ENCODE measurements at places on chromosomes 7 and 10.

GRCh38 chr7:74498354-74498753 is 44.6 kb downstream of the GTF2IRD1 start:
- no peak for DNase-seq

DNA sequence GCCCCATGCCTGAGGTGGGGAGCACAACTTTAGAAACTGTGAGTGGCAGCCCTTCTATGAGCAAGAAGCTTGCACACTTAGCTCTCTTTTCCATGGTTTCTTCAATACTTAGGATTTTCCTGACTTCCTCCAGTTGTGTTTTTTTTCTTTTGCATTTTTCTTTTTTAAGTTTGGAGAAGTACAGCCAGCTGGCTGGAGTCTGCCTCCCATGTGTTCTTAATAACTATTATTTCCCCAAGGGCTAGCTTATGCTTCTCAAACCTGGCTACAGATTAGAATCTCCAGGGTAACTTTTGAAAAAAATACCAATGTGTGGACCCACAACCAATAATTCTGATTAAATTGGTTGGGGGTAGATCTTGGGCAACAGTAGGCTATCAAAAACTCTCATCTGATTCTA is 37.4 kb upstream of the MEOX2 start:
- no peak for DNase-seq

DNA sequence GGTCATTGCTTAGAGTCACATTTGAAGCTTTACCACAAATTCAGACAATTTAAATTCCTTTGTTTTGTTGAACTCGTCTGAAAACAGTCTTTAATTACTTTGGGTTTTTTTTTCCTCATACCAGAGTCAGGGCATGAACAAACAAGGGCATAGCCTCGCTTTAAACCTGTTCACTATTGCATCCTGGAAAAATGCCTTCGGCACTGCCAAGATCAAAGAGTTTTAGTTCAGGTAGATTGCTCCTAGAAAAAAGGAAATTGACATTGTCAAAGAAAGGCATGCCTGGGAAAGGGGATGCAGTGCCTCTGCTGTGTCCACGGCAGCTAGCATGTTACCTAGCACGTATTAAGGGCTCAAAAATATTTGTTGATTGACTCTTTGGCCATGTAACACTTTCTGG is 235.1 kb downstream of the ARHGAP21 start:
- no peak for DNase-seq

DNA sequence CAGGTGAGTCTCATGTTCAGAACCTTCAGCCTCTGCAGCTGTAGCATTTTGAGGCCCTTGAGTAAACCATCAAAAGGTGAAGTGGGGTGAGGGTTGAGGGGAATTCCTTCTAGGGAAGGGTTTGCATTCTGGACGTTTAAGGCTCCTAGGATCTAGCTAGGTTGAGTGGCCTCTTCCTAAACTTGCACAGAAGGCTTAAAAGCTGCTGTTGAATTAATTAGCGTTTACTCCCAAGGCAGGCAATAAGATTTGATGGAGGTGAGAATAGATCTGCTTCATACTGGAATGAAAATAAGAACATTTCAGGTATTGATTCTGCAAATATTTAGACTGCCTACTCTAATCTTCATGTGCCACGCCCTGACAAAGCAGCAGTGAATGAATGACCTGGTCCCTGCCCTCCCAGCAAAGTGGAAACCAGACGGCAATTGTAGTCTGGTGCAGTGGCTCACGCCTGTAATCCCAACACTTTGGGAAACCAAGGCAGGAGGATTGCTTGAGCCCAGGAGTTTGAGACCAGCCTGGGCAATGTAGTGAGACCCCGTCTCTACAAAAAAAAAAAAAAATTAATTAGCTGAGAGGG is 11.4 kb upstream of the KPNA7 start:
- no peak for DNase-seq

GRCh38 chr7:6256677-6257535 is 15.5 kb downstream of the CYTH3 start:
- peak; percentile 45 for DNase-seq

DNA sequence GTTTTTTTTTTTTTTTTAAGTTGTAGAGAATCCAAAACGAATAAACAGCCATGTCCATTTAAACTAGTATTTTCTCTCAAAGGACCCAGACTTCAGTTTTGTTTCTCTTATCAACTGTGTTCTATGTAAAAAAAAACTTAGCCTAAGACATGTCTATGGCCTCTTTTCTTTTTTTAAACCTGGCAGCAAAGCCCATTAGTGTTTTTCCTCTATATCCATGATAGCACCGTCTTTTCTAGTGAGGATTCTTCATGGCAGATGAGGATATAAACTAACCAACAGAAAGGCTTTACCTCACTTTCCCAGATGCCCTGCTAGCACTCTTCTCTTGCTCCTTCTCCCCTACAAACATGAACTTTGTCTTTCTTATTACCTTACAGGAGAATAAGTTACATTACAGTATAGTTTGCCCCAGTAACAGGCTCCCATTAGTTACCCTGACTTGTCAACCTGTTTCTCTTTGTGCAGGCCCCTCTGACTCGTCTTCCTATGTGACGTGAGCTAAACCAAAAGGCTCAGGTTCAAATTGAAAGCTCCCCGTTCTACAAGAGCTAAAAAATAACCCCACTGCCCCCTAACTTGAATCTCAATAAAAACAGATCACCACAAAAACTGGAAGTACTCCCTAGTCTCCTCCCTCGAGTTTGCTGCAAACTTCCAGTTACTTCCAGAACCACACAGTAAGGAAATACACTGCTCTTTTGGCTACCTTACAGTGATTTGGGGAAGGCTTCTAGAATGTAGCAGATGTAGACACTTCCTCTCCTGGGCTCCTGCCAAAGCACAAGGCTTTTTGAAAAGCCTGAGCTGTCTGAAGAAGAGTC is 20.1 kb downstream of the P4HA1 start:
- DNase-seq, result no peak

DNA sequence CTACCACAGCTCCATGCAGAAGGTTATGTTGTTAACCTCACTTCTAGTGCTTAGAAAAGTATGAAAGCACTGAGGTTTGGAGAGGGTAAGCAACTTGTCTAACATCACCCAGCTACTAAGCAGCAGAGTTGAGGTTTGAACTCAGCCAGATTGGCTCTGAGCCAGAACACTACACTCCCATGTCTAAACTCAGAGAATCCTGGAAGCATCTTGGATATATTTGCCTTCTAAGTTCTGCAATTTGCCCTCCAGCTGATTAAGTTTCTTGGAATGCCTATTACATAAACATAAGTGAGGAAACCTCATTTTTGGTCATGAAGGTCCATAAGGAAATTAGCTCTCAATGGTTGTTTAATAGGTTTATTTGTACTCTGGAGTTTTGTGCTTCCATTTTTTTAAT is 78.1 kb upstream of the PHYHIPL start:
- no peak for DNase-seq

DNA sequence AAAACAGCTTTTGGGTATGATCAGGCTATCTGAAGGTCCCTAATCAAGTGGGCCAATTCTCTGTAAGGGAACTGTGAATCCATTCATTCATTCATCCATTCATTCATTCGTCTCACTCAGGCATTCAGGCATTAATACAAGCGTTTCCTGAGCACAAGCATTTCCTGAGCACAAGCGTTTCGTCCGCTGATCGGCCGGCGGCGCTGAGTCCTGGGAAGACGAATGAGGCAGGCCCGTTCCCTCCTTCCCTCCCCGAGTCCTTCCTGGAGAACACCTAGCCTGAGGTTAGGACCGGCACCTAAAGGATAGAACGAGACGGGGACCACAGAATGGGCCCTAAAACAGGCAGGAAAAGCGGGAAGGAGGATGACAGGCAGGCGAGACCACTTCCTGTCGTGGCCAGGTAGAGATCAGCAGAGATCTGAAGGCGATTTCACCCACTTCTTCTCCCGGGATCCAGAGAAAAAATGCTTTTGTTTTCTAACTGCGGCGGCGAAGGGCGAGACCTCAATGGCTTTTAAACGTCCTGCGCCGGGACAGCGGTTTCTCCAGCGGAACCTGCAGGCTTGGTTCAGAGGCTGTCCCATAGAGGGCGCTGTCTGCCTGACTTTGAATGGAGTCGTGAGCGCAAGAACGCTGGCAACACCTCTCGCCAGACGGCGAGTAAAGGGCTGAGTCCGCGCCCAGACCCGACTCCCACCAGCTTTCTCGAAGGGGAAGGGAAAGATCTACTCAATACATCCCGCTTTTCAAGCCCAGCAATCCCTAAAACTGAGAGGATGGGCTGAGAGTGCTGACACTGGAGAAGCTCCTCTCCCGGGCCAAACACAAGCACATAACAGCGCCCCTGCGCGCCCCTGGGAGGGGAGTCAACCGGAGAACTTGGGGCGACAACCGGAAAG is 2.9 kb upstream of the HMX3 start:
- DNase-seq, result peak; percentile 83

DNA sequence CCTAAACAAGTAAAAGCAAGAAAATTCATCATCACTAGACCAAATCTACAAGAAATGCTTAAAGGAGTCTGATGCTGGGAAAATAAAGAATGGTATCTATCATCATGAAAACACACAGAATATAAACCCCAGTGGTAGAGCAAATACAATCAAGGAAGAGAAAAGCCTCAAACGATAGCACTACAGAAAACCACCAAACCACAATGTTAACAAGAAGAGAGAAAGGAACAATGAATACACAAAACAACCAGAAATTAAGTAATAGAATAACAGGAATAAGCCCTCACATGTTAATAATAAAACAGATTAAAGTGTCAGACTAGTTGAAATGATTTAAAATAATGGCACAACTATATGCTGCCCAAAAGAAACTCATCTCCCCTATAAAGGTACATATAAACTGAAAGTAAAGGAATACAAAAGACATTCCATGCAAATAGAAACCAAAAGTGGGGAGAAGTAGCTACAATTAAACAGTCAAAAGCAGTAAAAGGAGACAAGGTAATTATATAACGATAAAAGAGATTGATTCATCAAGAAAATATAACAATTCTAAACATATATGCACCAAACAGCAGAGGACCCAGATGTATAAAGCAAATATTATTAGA is 77.3 kb downstream of the JMJD1C start:
- no peak for DNase-seq

DNA sequence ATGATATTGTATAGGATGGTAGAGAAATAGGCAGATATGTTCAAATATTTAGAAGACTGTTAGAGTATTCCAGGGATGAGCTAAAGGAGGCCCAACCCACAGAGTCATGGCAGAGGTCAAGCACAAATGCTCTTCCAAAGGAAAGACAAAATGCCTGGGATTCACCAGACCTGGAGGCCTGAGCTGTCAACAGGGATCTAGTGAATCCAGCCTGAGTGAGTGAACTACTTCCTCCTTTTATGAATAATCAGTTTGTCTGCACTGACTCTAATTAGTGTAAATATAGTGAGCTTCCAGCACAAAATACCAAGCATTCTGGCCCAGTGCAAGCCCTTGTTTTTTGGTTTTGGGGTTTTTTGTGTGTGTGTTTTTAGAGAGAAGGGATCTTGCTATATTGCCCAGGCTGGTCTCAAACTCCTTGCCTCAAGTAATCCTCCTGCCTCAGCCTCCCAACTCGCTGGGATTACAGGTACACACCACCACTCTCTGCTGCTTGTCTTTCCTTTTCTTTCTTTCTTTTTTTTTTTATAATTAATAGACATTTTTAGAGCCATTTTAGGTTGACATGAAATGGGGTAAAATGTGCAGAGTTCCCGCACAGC is 244.4 kb downstream of the SKIDA1 start:
- no peak for DNase-seq

- no peak for DNase-seq
Observed at GRCh38 chr7:114158275-114158674, 239.5 kb upstream of the PPP1R3A start.

- DNase-seq, result no peak
Observed at GRCh38 chr10:60009710-60010383, 103.5 kb upstream of the CCDC6 start.

DNA sequence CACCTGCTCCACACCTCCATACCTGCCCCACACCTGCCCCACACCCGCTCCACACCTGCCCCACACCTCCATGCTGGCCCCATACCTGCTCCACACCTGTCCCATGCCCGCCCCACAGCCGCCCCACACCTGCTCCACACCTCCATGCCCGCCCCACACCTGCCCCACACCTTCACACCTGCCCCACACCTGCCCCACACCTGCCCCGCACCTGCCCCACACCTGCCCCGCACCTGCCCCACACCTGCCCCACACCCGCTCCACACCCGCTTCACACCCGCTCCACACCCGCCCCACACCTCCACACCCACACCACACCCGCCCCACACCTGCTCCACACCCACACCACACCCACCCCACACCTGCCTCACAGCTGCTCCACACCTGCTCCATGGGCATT is 53.0 kb downstream of the PARP12 start:
- DNase-seq, result no peak

DNA sequence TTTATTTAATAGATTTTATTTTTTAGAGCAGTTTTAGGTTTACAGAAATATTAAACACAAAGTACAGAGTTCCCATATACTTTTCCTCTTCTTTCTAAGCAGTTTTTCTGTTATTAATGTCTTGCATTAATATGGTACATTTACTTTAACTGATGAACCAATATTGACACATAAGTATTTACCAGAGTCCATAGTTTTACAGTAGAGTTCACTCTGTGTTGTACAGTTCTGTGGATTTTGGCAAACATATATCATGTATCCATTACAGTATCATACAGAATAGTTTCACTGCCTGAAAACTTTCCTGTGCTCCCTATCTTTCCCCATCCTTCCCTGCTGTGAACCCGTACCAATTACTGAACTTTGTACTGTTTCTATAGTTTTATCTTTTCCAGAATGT is 55.3 kb downstream of the EXOC6 start:
- no peak for DNase-seq

DNA sequence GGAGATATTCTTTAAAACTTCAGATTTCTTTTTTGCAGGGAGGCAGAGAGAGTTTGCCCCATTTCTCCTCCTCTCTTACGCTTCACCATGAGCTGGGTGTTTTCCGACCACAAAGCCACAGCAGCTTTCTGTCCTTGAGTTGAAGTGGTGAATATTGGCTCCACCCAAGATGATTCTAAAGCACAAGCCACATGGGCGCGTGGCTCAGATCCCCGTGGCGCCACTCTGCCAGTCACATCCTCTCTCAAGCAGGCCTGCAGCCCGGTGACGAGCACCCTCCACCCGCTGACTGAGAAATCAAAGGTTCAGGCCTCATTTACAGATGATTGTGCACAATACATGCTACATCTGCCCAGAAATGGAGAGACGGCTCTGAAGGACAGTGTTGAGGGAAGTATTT is 27.6 kb upstream of the RNF32 start:
- peak; percentile 85 for DNase-seq

DNA sequence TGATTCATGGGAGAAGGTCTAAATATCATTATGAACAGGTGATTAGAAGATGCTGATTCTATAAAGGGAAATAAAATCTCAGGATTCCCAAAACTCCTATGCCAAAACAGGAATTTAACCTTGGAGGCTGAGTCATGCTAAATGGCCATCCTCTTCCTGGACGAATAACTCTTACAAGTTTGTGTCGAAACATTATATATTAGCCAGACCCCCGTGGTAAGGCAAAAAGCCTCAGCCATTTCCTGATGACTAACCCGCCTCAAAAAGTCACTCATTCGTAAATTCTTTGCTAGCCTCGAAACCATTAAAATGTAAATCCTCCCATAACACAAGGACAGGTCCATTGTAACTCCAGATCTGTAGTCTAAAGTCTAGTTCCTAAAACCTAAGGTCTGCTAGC is 32.0 kb downstream of the CUL2 start:
- no peak for DNase-seq

All from stimulated activated naive CD8-positive, alpha-beta T cell treated with anti-CD3 and anti-CD28 coated beads, Interleukin-15, amount 100 ng/mL, for 72 hours (primary cell).